ENCODE measurements at places on chromosomes 7 and 10. TPM values are rescaled to one million over a fixed set of nuclear protein-coding genes. Genes with fewer than 3 reads are reported as not detected.

DNA sequence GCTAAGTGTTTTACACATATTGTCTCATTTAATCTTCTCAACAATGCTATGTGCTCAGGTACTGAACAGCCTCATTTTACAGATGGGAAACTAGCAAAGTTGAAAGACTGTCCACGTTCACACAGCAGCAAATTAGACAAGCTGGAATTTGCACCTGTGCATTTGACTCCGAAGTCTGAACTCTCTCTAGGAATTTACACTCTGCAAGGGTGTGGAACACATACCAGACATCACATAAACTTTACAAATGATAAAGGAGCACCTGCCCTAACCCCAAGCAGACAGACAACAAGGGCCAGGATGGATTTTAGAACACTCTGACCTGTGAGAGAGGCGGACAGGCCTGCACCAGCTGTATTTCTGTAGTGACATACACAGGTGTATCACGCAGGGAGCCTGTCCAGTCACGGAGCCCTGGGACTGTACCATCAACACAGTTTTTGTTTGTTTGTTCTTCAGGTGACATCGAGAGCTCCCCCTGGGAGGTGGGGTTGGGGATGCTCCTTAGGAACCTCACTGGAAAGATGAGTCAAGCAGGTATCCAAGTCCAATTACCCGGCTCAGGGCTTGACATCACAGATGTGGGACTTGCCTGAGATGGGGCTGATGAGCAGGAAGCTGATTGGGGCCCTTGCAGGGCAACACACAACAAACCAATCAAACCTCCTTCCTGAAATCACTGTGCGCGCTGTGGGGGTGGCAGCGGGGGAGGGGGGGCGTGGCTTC is 31.0 kb downstream of the MKI67 start:
- DNase-seq: no peak

- no peak for DNase-seq
Measured at GRCh38 chr10:72887043-72887442, 6.5 kb upstream of the OIT3 start.

DNA sequence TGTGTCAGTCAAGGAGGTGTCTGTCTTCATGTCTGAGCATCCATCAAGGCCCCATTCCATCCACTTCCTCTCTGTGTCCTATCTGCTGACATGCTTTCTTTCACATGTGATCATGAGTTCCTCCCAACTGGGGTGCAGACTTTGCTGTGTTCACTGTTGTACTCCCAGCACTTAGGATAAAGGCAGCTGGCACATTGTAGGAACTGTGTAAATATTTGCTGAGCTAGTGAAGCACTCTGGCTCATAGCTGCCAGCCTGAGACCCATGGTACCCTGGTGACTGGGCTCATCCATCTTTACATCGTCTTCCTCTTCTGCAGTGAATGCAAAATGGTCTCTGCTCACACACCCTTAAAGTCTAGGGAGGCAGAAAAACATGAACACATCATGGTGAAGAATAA is 242.2 kb upstream of the IGFBP3 start:
- no peak for DNase-seq

Gene CYP3A5
- 53.0 TPM for total RNA-seq

GRCh38 chr7:30971440-30971839 is 7.7 kb downstream of the GHRHR start:
- no peak for DNase-seq

DNA sequence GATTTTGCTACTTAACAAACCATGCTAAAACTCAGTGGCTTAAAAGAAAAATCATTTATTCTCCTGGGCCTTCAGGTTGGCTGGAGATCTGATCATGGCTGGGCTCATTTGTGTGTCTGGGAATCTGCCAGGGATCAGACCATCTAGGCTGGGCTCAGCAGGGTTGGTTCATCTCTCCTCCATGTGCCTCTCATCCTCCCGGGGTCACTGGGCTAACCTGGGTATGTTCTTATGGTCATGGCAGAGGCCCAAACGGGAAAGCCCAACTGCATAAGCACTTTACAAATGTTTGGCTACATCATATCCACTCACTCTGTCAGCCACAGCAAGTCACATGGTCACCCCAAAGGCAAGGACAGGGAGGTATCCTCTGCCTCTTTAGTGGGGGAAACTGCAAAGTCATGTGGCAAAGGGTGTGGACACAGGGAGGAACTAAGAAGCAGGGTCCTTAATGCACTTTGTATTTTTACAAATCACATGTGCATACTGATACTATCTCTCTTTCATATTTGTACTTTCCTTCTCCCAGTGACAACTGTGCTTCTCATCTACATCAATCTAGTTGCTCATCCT is 231.4 kb downstream of the BUB3 start:
- no peak for DNase-seq

GRCh38 chr7:30260246-30260768 is 24.1 kb upstream of the ZNRF2 start:
- no peak for DNase-seq

Gene EPO
- 0.22 TPM for total RNA-seq

Gene HYAL4
- 0.21 TPM for total RNA-seq

GRCh38 chr7:83271212-83272099 is 108.8 kb upstream of the PCLO start:
- no peak for DNase-seq

Gene RELN
- 17.5 TPM for total RNA-seq

GRCh38 chr7:104652434-104652833 is 324.0 kb downstream of the LHFPL3 start:
- no peak for DNase-seq

DNA sequence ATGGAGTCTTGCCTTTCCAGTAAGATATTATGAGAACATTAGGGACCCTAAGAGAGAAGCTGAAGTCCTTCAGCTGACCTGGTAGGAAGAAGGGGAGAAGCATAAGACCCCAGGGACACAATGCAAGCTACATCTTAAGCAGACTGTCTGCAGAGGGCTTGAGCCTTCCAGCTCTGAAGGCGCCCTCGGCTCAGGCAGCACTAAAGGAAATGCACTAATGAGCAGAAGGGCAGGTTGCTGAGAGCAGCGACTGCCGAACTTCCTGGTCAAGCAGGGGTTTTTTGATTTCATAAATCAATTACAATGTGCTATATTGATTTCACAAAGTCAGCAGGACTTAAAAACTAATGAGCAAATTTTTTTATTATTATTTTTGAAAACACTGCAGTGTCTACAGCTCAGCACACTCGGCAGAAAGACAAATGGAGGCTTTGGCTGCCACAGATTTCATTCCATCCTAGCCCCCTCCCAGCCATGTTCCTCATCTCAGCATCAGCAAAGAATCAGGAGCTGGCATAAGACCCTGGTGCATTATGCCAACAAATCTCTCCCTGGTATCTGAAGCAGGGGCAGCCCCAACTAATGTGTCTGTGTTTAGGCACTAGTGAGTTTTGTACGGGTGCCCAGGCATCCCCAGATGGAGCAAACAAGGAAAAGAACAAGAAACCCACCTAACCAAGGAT is 57.1 kb downstream of the LRRTM3 start:
- DNase-seq: no peak

DNA sequence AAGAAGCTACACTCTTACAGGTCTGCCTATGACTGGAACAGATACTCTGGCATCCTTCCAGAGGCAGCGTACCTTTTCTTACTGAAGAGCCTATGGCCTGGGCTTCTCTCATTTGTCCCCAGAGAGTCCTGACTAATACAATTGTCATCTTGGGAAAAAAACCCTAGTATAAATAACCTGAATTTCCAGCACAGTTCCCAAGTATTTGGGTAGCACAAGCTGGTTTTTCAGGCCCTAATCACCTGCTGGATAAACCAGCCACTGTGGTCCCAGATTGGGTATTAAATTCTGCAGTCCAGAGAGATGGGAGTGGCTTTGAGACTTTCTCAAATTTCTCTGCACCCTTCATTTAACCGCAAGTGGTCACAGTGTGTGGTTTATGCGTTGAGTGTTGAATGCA is 186.8 kb upstream of the NEBL start:
- DNase-seq: no peak

GRCh38 chr10:114343623-114344505 is 60.4 kb downstream of the AFAP1L2 start:
- no peak for DNase-seq

DNA sequence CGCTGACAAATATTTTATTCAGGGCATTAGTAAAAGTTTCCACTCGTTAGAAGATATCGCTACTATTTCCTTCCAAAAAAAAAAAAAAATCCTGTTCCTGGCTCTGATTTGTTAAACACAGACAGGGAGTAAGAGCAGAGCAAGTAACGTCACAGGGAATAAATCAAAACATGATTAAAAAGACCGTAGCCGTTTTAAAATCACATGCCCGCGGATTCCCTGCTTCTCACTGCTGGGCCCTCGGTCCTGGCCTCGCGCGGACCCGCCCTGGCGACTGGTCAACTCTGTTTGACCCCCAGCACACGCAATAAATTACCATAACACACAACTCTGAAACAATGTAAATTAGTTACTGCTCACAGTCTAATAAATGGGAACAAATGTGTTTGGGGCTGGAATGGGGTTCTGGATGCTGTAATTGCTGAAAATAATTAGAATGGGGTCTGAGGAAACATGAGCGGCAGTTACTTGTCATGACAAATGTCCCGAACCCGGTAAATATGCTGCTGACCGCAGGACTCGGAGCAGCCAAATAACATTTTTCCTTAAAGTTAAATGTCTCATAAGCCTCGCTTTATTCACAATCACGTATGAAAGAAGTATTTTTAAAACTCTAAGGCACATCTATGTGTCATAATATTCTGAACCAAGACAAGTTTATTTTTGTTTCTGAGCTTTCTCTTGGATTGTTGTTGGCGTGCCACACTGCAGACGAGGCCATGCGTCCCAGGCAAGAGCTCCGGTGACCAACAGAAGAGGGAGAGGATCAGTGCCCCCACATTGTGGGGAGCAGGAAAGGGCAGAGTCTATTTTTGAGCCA is 17.9 kb downstream of the EBF3 start:
- DNase-seq: no peak

- no peak for DNase-seq
Measured at GRCh38 chr10:70272925-70273316, 10.9 kb downstream of the NPFFR1 start.

DNA sequence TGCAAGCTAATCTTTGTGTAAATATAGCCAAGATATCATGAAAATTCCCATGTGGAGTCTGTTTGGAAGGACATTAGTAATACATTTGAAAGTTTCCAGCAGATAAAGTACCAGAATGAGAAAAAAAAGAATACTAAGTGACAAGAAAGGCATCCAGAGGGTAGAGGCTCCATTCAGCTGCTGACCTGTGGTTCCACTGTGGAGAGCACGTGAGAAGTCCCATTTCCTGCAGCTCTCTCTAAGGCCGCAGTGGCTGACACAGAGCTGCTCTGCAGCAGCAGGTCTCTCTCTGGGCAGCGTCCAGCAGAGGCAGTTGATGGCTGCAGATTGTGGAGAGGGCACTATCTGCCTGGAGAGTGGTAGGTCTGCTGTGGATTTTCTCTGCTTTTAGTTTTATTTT is 100.1 kb upstream of the TMEM72 start:
- DNase-seq: no peak

Gene CASP7
- 27.5 TPM for total RNA-seq

Gene NKX2-3
- not detected for total RNA-seq

GRCh38 chr7:2939193-2939885 is 95.2 kb upstream of the GNA12 start:
- no peak for DNase-seq

DNA sequence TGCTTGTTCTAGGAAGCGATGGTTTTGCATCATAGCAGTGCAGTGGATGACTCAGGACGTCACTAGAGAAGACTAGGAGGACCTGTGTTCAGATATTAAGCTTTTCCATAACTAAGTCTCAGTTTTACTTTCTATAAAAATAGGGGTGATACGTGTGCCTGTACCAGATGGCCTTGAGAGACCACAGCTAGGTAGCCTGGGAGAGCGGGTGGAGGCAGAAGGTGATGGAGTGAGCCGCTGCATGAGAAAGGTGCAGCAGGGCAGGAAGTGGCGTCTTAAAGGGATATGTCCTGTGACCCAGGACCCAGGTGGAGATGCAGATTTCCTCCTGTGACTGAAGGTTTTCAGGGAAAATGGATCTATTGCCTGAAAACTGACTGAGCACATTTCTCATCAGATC is 304.9 kb downstream of the CDC14C start:
- no peak for DNase-seq

Gene HOXA11
- total RNA-seq: 1.2 TPM

- no peak for DNase-seq
Measured at GRCh38 chr10:34723750-34724149, 91.3 kb downstream of the PARD3 start.

Gene NPY4R2
- not detected for total RNA-seq

Gene POLL
- 39.8 TPM for total RNA-seq

GRCh38 chr10:10270126-10271050 is 747.3 kb upstream of the CELF2 start:
- no peak for DNase-seq

Gene SFTPA2
- total RNA-seq: 4.0 TPM

GRCh38 chr7:48708635-48709034 is 215.7 kb upstream of the CDC14C start:
- DNase-seq: no peak

DNA sequence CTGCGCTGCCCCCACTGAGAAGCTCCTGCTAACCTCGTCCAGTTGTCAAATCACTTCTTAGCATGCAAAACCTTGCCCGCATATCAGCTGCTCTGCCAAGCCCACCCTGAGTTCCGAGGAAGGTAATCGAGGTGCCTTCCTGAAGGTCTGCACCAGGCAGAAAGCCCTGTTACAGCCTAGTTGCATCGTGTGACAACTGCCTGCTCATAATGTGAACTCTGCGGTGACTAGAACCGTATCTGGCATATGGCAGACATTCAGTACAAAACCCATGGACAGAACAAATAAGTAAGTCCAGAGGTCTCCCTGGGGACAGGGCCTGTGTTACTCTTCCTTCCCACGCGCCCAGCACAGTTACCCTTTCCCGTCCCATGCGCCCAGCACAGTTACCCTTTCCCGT is 394.3 kb downstream of the DNAJB6 start:
- no peak for DNase-seq

DNA sequence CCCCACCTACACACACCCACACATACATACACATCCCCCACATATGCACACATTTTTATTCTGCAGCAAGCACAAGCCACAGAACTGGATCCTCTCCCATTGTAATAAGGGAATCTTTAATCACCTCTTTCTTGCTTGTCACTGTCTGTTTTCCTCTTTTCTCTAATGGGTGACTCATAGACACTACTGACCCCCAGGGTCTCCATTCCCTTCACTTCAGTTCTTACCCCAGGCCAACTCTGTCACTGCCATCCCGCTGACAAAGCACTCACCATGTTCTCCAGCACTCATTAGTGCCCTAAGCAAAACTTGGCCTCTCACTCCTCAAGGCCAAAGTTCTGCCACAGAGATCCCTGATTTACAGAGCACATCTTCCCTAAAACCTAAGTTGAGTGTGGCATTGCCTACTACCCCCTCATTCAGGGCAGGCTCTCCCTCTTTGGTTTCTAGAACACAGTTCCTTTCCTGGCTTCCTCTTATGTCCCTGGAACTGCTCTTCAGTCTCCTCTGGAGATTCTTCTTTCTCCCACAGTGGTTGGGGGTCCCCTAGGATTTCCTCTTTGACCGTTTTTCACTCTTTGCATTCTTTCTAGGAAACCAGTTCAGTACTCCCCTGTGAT is 39.6 kb upstream of the INHBA start:
- no peak for DNase-seq

Gene WNT8B
- 0.29 TPM for total RNA-seq

Gene CRYGN
- 1.3 TPM for total RNA-seq

Gene SHOC2
- 44.3 TPM for total RNA-seq

Gene HECW1
- 1.4 TPM for total RNA-seq

Gene ASZ1
- total RNA-seq: not detected

- no peak for DNase-seq
Measured at GRCh38 chr10:114795039-114795438, 26.5 kb upstream of the FHIP2A start.

GRCh38 chr7:43647339-43647672 is 64.4 kb downstream of the STK17A start:
- DNase-seq: no peak

Gene SAMD8
- 17.3 TPM for total RNA-seq

- DNase-seq: no peak
Measured at GRCh38 chr10:15684768-15685167, 35.0 kb downstream of the ITGA8 start.
